ENCODE measurements at places on chromosomes 3 and 15.

DNA sequence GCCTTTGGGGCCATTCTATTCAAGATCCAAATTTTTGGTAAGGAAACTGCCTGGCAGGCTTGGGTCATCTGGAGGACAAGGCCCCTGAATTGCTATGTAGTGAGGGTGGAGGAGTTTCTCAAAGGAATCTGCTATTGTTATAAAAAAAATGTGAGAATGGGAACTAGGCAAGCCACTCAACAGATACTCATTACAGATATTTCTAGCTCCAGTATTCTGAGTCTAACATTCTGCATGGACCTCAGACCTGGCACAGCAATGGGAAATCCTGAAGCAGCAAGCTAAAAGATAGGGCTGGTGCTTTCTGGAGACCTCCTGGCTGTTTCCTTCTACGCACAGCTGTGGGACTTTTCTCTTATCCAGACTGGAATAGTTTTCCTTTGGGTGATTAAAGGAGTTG lies 430.7 kb upstream of the RBMS3 start:
- no peak for DNase-seq

- DNase-seq: peak; percentile 37
These were observed 2.6 kb upstream of the ULK3 start for GRCh38 chr15:74845581-74845980.

GRCh38 chr3:85210540-85210939 lies 251.8 kb downstream of the CADM2 start:
- no peak for DNase-seq

DNA sequence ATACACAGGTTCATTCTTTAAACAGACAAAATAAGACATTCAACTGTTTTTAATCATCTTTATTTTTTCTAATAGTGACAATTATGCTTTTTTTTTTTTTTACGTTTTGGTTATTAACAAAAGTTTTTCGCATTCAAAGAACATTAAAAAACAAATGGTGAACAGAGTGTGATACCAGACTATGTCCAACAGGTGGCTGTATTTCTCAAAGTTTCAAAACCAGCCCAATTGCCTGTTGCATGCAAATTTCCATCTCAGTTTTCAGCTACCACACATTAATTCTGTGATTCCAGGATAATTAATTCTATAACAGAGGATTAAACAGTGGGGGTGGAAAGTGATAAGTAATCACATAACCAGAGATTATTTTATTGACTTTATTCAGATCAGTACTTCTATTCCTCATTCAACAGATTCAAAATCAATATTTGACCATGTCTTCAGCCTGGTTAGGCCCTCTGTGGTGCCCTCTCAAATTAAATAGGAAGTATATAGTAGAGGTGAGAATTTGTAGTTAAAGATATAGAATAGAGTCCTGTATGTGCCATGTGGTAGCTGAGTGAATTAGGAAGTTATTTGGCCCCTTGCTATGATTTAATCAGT lies 122.2 kb upstream of the DCBLD2 start:
- DNase-seq: peak; percentile 7

- DNase-seq: no peak
These were observed 611.2 kb upstream of the CFAP20DC start for GRCh38 chr3:59660852-59661625.

DNA sequence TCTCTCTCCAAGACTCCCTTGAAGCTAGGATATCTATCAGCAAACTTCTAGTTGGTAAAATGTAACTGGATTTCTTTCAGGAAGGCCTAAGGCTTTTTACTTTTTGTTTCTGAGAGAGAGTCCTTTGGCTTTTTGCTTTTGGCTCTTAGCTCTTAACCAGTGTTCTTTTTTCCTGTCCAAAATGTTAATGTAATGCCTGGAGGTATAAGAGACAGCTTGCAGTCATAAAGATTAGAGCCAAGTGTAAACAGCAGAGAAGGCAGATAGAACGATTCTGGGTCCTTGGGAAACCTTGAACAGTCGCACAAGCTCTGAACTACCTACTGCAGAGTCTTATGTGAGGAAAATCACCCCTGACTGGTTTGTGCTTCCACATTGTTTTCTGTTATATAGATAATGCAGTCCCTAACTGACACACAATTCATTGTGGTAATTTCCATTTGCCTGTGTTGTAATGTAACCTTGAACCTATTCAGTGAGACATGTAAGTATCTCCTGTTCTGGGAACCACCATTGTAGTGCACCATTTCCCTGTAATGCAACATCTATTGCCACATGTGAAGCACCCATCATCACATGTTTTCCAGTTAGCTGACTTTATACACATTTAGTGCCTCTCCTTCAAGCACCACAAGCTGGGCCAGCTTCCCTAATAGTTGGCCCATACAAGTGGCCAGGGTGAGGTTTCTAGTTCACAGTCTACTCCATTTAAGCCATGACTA lies 1311.9 kb downstream of the ROBO1 start:
- no peak for DNase-seq

DNA sequence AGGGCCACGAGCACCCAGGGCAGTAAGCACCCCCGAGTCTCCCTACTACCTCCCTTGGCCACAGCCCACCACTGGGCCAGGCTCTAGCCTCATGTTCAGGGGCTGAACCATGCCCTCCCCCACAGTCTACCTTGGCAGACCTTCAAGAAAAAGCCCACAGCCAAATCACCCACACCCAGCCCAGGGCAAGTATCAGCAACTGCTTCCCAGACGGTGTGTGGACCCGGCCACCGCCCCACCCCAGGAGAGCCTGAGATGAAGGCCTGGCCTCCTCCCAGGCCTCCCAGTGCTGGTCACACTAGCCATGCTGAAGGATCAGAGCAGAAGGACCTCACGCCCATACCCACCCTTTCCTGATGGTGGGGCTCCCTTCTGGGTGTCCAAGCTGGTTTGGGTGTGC lies 92.0 kb upstream of the LINGO1 start:
- no peak for DNase-seq

- no peak for DNase-seq
These were observed 504.2 kb upstream of the PROK2 start for GRCh38 chr3:72288955-72289691.

DNA sequence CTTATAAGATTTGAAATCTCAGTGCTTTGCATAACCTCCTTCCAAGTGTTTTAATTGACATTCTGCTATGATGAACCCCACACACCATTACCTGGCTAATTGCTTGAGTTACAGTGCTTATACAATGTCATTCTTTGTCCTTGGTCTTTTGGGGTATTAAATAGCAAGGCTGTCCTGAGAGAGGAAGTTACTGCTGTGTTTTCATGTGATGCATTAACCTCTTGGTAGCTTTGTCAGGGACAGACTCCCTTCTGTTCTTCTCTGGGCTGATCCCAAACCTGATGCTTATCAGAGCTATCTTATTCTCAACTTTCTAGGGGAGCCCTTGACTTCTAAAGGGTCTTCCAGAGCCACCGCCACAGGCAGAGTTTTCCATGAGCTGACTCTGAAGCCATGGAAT lies 12.4 kb upstream of the OTOL1 start:
- no peak for DNase-seq

DNA sequence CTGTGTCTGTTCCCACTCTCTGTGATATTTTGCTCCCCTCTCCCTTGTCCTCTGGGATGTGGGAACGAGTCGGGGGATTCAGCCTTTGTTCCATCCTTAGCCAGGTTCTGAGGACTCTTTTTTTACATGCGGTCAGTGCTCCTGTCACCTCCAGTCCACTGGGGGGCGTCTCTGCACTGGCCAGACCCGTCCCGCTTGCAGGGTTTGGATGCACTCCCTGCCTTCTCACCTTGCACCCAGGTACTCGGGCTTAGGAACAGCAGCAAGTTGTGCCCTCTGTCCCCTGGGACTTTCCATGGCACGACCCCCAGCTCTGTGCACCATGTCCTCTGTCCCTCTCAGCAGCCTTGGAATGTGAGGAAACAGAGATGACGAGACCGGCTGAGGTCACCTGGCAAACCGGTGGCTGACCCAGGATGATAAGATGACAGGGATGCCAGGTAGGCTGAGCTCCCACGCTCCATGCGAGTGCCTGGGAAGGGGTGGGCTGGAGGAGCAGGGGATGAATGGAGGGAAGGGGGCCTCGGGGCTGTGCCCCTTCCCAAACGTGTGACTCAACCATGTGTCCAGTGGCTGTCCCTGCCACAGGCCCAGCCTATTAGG lies 27.3 kb upstream of the FGD5 start:
- peak; percentile 7 for DNase-seq

GRCh38 chr15:70439304-70439877 lies 324.0 kb downstream of the UACA start:
- no peak for DNase-seq

GRCh38 chr3:59425942-59426341 lies 376.1 kb upstream of the CFAP20DC start:
- peak; percentile 18 for DNase-seq

Measured in CD4-positive, alpha-beta T cell treated with Interferon alpha-2 for 1 hour (primary cell).